ENCODE measurements at places on chromosomes 5 and 9.

DNA sequence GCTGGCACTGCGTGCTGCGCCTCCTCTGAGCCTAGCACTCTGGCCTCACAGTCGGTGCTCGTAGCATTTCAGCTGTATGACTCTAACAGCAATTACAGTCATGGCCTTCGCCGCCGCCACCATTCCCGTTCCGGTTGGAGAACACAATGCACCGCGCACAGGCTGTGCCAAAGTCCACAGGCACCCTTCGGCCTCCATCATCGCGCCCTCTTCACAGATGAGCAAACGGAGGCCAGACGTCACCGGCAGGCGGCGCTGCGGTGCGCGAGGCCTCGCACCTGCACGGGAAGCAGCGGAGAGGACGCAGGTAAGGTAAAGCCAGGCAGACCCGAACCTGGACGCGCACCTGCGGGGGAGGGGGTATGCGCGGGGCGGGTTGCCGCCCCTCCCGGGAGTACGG is 128.9 kb downstream of the BARX1 start:
- DNase-seq = no peak

- no peak for DNase-seq
Measured at GRCh38 chr5:105878402-105878801, 1792.3 kb downstream of the EFNA5 start.

DNA sequence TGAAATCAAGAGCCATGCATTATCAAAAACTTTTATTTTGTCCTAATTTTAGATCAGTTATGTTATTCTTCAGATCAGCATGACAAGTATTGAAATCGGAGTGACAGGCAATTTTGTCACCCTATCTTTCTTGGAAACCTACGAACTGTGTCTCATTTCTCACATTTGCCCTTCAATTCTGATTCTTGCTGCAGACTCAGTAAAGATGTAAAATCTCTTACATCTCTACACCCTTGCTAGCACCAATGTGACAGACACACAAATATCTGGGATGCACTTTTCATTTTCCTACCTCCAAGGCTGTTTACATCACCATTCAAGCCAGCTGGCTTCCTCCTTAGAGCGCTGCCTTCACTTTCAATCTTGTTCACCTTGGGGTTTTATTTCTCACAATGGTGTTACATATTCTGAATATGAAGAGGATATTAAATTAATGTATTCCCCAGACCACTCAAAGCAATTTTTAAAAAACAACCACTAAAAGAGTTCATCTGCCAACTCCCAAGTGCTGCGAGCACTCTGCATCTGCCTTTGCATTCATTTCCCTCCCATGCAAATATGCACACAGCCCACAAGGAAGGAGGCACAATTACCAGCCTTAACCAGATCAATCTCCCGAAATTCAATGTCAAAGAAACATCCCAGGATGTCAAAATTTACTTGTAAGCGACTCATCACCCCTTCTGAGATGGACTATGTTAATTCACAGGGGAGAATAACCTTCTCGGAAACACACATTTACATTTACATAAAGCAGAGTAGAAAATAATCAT is 164.3 kb downstream of the ENC1 start:
- no peak for DNase-seq

GRCh38 chr5:62305358-62305714 is 670 bp upstream of the KIF2A start:
- DNase-seq = no peak

- no peak for DNase-seq
Measured at GRCh38 chr5:65113771-65114170, 345.0 kb downstream of the CWC27 start.

DNA sequence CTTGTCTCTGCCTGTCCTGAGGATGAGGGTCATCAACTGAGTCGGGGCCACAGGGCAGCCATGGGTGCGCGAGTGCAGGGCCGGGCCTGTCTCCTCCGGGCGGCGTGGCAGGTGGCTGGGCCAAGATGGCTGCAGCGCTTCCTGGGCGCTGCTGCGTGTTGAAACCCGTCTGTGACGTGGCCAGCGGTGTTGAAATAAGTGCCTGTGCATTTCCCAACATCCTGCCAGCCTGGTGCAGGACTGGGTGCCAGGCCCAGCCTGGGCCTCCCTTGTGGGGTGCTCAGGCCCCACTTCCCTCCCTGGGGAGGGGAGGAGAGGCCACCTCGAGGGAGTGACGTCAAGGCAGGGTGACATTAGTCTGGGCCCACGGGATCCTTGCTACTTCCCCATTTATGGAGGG is 45.5 kb downstream of the RXRA start:
- no peak for DNase-seq

DNA sequence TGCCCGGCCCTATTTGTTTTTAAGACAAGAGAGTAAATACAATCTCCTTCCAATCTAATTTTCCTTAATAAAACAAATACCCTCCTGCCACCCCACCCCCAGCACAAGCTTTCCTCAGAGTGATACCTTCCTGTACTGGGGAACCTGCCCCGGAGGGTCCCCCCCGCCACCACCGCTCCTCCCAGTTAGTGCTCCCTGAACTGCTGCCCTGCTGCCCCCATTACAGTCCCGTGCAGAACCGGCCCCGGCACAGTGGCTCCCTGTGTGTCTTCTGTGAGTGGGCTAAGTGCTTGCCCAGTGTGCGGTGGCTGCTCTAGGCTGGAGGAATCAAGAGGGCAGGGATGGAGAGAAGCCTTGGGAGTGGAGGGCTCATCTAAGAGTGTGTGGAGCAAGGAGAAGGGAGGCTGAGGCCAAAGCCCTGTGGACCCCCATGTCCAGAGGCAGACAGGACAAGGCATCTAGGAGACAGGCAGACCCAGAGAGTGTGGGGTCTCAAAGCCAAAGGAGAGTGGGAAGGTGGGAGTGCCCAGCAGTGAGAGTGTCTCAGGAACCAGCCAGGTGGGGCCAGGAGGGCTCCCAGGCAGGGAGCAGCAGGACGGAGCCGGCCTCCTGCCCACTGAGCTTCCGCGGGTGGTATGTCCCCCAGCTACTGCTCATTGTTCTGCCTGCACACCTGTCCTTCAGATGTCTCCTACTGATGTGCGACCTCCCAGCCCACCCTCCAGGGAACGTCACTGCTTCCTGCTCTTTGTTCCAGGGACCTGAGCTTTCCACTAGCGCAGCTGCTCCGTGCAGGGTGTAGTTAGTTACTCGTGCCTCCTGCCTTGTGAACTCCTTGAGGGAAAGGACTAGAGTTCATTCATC is 129.0 kb downstream of the DAB2IP start:
- no peak for DNase-seq

DNA sequence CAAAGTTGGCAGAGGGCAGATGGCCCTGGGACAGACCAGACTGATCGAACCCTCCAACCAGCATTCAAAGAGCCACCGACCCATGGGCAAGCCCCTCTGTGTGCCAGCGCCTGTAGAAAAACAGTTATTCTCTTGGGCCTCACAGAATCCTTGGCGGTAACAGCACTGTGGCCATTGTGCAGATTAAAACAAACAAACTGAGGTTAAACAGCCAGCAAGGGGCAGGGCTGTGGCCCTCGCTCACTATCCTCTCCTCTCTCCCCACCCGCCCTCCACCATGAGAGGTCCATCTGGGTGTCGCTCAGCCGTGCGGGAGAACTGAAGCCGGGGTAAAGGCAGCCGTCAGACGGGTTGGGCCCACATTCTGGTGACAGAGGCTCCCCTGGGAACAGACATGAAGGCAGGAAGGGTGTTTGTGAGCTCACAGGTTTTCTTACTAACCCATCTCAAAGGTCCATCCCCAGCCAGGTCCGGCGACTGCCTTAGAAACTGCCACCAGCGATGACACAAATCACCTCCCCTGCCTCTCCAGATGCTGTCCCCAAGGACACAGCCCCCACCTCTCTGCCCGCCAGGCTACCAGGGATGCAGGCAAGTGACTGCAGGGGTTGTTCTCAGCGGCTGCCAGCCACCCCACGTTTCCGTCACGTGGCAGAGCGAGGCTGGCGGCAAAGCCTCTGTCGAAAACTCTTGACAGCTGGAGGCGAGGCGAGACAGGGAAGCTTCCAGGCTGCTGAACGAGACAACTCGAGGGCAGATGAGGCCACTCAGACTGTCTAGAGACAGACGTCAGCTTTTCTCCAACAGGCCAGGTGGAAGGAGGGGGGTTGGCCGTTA is 75.8 kb upstream of the SARDH start:
- DNase-seq = peak; percentile 84

DNA sequence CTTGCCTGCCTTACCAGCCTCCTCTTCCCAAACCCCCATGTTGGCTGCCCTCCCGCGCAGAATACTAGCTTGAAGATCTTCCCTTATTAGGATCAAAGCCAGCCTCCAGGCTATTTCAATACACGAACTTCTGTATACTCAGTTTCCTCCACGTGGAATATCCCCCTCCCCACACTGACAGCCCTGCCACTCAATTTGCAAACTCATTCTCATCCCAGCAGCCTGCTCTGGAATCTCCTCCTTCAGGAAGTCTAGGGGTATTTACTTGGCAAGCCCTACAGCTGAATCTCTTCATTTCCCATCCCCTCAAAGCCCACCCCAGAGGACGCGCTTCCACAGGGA is 157.0 kb upstream of the SMIM23 start:
- no peak for DNase-seq

- DNase-seq = peak; percentile 67
Measured at GRCh38 chr9:11319538-11319937, 706.7 kb upstream of the PTPRD start.

DNA sequence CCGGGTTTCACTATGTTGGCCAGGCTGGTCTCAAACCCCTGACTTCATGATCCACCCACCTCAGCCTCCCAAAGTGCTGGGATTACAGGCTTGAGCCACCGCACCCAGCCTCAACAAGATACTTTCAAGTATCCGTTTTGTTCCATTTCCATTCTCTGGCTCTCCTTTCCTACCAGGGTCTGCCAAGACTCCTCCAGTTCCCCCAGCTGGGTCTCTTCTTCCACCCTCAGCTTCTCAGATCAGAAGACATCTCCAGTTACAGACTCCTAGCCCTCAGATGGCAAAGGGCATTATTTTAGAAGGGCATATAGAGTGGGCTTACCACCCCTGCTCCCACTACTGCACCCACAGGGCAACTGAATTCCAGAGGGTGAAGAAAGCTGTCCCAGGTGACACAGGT is 1.5 kb upstream of the PDGFRB start:
- no peak for DNase-seq

GRCh38 chr9:108750661-108751215 is 105.0 kb downstream of the ACTL7B start:
- DNase-seq = no peak

- no peak for DNase-seq
Measured at GRCh38 chr9:69357030-69357775, 32.2 kb downstream of the ENTREP1 start.

DNA sequence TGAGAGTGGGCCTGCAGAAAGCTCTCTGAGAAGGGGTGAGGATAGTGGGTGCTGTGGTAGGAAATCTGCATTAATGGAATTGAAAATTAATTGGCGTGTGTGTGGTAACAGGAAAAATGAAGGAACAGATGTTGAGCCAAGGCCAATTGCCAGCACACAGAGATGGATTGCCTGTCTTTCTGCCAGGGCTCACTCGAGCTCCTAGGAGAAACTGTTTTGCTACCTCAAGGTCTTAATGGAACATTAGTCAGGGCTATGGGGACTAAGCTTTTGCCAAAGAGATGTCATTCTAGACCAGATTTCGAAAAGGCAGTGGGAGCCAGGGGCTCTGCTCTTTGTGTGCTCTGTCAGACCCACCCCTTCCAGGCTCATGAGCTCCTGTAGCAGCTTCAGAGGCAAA is 124.0 kb upstream of the EFNA5 start:
- no peak for DNase-seq

DNA sequence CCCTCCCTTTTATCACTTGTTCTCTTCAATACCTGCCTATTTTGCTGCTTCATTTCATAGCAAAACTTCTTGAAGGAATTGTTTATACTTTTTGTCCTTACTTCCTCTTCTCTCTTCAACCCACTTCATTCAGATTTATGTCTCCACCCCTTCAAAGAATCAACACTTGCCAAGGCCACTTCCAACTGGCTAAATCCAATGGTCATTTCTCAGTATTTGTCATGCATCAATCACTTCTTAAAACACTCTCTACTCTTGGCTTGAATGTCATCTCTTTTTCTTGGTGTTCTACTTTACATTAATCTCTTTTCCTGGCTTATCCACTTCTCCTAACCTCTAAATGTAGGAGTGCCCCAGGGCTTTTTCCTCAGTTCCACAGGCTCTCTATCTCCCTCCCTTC is 8.3 kb upstream of the FCHO2 start:
- DNase-seq = no peak

DNA sequence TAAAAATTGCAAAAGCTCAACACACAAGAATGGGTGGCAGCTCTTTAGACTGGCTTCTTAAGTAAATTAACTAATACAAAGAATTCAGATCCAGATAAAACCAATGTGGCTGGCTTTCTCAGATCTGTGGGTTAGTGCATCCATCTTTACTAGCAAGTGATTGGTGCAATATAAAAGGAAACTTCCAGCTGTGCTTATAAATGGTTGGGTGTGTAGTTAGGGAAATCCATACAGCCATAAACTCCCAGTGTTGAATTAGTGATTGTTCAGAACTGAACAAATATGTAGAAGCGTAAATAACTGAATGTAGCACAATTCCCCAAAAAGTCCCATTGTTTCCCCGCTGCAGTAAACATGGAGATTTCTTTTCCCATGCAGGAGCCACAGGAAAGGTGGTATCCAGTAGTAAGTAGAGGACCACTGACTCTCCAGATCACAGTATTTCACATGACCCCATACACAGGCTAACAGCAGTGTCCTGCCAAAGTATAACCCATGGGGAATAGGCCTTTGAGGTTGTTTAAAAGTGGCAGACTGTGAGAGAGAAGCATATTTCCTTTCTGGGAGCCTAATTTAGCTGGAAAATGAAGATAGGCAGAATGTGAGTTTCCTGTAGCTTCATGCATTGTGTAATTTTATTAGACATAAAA is 173.1 kb upstream of the SLC12A2 start:
- no peak for DNase-seq

- DNase-seq = no peak
Measured at GRCh38 chr5:78416677-78417425, 56.4 kb downstream of the SCAMP1 start.

DNA sequence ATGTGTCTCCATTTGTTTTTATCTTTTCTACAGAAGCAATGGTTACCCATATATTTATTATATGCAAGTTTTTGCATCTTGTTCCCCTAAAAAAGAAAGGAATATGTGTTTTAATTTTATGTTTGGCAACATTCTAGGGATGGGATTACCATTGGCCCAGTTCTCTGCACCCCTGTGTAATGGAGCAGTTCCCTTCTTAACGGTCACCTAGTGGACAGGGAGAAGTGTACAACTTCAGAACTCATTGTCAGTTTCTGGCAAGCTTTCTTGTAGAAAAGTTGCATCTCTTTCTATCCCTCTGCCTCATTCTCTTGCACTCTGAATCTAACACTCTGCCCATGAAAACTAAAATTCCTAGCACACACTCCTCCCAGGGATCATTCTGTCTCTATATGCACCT is 78.2 kb downstream of the DOCK8 start:
- no peak for DNase-seq

- DNase-seq = no peak
Measured at GRCh38 chr5:40217553-40217952, 462.2 kb upstream of the PTGER4 start.

- peak; percentile 0 for DNase-seq
Measured at GRCh38 chr5:93415819-93416218, 165.2 kb downstream of the NR2F1-AS1 start.

All from NCI-H524 (cell line).